NCI-H510A treated with DMSO at 0.1 percent for 48 hours (cell line): ENCODE measurements at places on chromosomes 3 and 15.
A peak's percentile ranks its signal among the peaks of the same experiment; 100 is the strongest.

GRCh38 chr3:101091489-101091888 lies 98.3 kb upstream of the ABI3BP start:
- DNase-seq = no peak

GRCh38 chr3:117531078-117531767 lies 821.6 kb downstream of the TUSC7 start:
- DNase-seq = no peak

DNA sequence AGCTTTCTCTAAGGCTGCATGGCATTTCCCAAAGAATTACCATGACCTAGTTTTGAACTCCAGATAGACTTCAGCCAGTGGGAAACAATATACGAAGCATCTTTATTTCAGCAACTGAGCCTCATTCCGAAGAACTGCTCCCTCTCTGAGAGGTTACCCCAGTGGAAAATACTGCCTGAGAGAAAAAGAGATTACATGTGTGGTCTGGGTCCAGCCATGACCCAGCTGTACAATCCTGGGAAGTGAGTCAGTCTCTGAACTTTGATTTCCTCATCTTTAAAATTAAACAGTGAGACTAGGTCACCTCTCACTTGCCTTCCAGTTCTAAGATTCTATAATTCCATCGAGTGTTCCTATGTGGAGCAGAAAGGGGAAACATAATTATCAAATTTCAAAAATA lies 42.4 kb downstream of the TNIK start:
- no peak for DNase-seq

- DNase-seq = no peak
Measured at GRCh38 chr3:71247221-71247957, 336.1 kb downstream of the FOXP1 start.

- peak; percentile 22 for DNase-seq
Measured at GRCh38 chr15:57703387-57703786, 3.1 kb upstream of the POLR2M start.
